Spinal cord (tissue), 10 donors: ENCODE measurements at places on chromosomes 1 and 21. TPM values are rescaled to one million over a fixed set of nuclear protein-coding genes. Genes with fewer than 3 reads are reported as not detected.

Gene NFASC
- 173 TPM for polyA plus RNA-seq

Gene ASPM
- 7.6 TPM for polyA plus RNA-seq

Gene TMEM125
- polyA plus RNA-seq = 10.1 TPM

Gene SHISAL2A
- 2.1 TPM for polyA plus RNA-seq

Gene BEND5
- 27.7 TPM for polyA plus RNA-seq

Gene TGFB2
- polyA plus RNA-seq = 31.9 TPM

Gene EVA1B
- polyA plus RNA-seq = 28.5 TPM

Gene RGS16
- 15.0 TPM for polyA plus RNA-seq

Gene HOOK1
- polyA plus RNA-seq = 8.7 TPM

Gene SRGAP2C
- polyA plus RNA-seq = 28.3 TPM

Gene OLFML3
- 96.7 TPM for polyA plus RNA-seq

Gene FMO2
- 5.1 TPM for polyA plus RNA-seq

Gene KCNE2
- 0.86 TPM for polyA plus RNA-seq

Gene GPA33
- 0.19 TPM for polyA plus RNA-seq

Gene PTGFR
- 6.6 TPM for polyA plus RNA-seq

Gene FAM110D
- polyA plus RNA-seq = 1.8 TPM

Gene PLA2G2C
- polyA plus RNA-seq = 0.08 TPM

Gene PUSL1
- polyA plus RNA-seq = 17.7 TPM

Gene GPR61
- polyA plus RNA-seq = 8.0 TPM

Gene LEFTY1
- 2.5 TPM for polyA plus RNA-seq

Gene KCNQ4
- 7.5 TPM for polyA plus RNA-seq

Gene LRRC53
- polyA plus RNA-seq = 0.05 TPM

Gene LCE2A
- polyA plus RNA-seq = not detected

Gene OR2G6
- 0.06 TPM for polyA plus RNA-seq

Gene CCDC30
- 16.4 TPM for polyA plus RNA-seq

Gene CELA3A
- polyA plus RNA-seq = not detected

Gene YIPF1
- 38.1 TPM for polyA plus RNA-seq

Gene SMIM11
- 12.4 TPM for polyA plus RNA-seq

Gene TMIGD3
- 5.8 TPM for polyA plus RNA-seq
